ENCODE measurements at places on chromosomes 3 and 15.

DNA sequence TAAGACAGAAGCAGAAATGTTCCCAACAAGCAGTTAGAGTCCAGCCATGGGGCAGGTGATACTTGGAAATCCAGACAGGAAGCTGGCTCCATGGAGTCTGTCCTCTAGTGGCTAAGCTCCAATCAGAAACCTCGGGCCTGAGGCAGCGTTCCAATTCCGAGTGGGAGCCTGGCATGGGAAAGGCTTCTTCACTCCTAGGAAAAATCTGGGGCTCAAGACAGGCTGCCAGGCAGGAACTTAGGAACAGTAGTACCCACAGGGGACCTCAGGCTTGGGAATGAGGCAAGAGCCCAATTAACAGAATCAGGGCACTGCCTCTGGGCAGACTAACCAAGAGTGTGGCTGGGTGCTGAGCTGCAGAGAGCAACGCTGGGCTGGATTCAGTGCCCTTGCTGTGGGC lies 6.2 kb upstream of the ATP13A4 start:
- DNase-seq, result no peak

DNA sequence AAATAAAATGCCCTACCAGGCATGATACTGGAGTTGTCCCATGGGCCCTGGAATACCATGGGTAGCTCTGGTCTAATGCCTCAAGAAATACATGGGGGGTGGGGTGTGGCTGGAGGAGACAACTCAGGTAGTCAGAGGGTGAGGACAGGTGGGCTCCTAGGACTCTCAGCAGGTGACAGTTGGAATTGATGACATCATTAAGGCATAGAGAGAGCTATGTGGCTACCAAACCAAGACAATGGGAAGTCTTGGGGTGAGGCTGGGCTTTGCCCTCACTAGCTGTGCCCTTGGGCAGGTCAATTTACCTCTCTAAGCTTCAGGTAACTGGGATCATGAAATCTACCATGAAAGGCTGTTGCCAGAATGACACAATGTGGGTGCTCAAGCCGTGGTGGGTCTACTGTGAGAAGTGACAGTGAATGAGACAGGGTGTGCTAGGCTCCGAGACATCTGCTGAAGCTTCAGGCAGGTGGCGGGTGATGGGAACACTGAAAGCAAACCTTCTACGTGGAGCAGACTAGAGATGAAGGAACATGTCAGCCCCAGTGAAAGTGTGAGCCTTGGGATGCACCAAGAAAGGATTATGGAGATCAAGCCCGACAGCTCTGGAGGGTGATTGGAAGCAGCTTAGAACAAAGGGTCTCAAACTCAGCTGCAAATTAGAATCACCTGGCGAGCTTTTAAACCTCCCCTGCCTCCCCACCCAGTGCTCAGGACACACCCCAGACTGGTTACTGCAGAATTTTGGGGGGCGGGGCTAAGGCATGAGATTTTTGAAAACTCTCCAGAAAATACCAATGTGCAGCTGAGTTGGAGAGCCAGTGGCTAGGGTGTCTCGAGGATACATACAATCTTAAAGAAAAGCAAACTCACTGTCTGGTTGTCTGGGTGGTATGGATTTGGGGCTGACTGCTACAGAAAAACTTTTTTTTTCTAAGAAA lies 21.5 kb downstream of the SLC6A20 start:
- no peak for DNase-seq

GRCh38 chr3:168427156-168427555 lies 331.4 kb upstream of the GOLIM4 start:
- DNase-seq, result no peak

GRCh38 chr3:72655723-72656122 lies 192.5 kb downstream of the SHQ1 start:
- DNase-seq, result no peak

DNA sequence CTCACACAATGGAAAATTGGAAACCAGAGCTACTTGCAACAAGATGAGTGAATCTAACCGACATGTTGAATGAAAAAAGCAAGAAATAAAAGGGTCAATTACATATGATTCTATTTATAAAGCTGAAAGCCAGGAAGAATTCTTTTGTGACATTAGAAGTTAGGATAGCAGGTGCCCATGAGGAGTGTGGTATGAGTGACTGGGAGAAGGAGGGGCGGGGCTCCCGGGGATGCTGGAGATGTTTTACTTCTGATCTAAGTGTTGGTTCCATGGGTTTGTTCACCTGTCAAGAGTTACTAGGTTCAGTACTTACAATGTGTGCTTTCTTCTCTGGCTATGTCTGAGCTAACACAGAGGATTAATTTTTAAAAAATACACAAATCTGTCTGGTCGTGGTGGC lies 60.8 kb downstream of the NSMCE3 start:
- DNase-seq, result no peak

DNA sequence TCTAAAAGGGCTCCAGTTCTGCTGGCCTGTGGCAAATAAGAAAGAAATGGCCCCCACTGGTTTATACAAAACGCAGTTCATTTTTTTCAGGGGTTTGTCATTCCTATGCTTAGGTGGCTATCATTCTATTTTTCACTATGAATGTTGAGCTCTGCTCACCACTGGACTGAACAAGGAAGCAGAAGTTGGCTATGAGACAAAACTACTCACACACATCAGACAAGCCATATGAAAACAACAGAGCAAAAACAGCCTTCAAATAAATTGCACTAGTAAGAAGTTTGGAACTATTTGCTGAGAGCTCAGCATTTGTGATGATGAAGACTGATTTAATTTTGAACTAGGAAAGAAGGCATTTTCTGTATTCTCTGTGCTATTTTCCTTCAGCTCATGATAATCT lies 328.5 kb downstream of the MECOM start:
- no peak for DNase-seq

- no peak for DNase-seq
Measured at GRCh38 chr15:44087578-44088465, 107.2 kb downstream of the FRMD5 start.

DNA sequence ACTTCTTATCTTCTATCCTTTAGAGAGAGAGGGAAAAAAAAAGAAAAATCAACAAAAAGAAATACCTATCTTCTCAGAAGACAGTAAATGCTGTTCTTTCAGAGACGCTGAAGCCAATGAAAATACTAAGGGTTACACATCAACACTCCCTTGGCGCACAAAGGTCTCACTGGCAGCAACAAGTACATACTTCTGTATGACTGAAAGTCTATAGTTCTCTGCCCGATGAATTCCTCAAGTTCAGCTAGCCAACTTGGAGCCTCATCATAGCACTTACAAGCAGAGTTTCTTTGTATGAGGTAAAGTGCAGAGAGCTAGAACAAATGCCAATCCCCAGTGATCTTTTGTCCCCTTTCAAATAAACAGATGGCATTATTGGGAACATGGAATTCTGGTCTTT lies 62.7 kb downstream of the CPNE4 start:
- DNase-seq, result no peak

- no peak for DNase-seq
Measured at GRCh38 chr3:178969004-178969700, 102.5 kb downstream of the ZMAT3 start.

- no peak for DNase-seq
Measured at GRCh38 chr15:64072812-64073211, 20.8 kb downstream of the CIAO2A start.

- no peak for DNase-seq
Measured at GRCh38 chr15:70670680-70671079, 92.7 kb downstream of the UACA start.

- DNase-seq, result no peak
Measured at GRCh38 chr3:72810659-72811434, 37.4 kb downstream of the SHQ1 start.

DNA sequence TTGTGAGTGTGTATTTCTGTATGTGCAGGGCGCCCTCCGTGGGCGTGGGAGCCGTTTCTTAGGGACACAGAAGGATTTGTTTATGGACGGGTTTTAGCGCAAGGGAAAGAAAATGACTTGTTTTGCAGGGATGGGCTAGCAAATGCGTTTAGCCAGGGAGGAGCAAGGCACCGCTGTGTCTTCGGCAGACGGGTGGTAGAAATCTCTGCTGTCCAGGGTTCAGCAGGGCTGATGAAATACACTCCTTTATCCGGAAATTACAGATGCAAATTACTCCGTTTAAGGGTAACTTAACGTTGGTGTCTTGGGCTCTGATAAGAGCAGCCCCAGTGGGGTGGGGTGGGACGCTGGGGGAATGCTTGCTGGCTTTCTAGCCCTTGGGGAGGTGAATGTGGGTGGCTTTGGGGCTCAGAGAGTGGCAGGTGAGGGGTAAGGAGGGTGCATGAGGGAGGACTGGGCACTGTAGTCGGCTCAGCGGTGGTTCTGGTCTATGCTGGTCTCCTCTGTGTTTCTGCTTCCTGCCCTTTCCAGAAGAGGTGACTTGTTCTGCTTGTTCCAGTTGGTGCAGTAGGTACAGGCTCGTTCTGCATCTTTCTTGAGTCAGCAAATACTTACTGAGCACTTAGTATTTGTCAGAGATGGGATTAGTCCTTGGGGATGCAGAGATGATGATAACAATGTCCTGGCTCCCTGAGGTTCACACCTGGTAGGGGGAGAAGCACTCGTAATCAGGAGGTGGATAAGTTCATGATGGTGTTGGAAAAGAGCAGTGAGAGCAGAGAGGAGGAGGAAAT lies 954 bp downstream of the SV2B start:
- no peak for DNase-seq

- DNase-seq, result no peak
Measured at GRCh38 chr3:135159681-135160247, 364.7 kb downstream of the EPHB1 start.

All from stimulated activated CD8-positive, alpha-beta memory T cell treated with anti-CD3 and anti-CD28 coated beads, Interleukin-12 subunit alpha, Interleukin-12 subunit beta, amount 100 ng/mL, for 4 hours (primary cell).